ENCODE measurements at places on chromosomes 4 and X. TPM values are rescaled to one million over a fixed set of nuclear protein-coding genes. Genes with fewer than 3 reads are reported as not detected.

Gene BMPR1B
- 7.1 TPM for total RNA-seq

Gene SMARCA1
- total RNA-seq = 58.6 TPM

Gene ESX1
- total RNA-seq = not detected

Gene MAP7D2
- total RNA-seq = under 0.01 TPM

Gene ZNF732
- total RNA-seq = 0.72 TPM

Gene ITIH6
- total RNA-seq = not detected

Gene ERCC6L
- 0.59 TPM for total RNA-seq

Gene NXF2B
- not detected for total RNA-seq

GRCh38 chrX:99421796-99422195, 988.3 kb downstream of the PCDH19 start:
- DNase-seq = no peak

- no peak for DNase-seq
Observed at GRCh38 chr4:182351485-182351884, 108.3 kb downstream of the TENM3 start.

GRCh38 chr4:11342401-11342800, 86.3 kb downstream of the HS3ST1 start:
- no peak for DNase-seq

DNA sequence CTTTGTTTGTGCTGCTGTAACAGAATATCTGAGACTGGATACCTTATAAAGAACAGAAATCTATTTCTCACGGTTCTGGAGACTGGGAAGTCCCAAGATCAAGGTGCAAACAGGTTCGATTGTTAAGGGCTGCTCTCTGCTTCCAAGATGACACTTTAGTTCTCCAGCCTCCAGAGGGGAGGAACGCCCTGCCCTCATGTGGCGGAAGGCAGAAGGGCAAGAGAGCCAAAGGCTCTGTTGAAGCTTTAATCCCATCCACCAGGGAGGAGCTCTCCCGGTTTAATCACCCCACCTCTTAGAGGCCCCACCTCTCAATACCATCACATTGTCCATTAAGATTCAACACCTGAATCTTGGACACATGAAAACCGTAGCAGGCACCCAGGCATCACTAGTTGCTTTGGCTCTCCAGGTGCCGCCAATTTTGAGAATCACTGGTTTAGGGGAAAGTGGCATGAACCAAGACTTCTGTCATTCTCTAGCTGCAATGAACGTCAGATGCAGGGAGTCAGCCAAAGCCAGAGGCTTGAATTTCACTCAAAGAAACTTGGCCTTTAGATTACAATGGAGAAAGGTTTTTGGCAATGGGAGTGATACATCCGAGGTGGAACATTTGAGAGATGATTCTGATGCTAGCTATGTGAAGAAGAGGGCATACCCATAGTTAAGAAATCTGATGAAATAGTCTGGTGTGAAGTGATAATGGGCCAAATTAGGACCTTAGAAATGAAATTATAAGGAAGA, 15.7 kb downstream of the FHL1 start:
- DNase-seq = no peak

- DNase-seq = no peak
Observed at GRCh38 chrX:66074920-66075879, 35.3 kb upstream of the VSIG4 start.

GRCh38 chr4:153428941-153429475, 37.2 kb upstream of the TMEM131L start:
- DNase-seq = peak; percentile 57

DNA sequence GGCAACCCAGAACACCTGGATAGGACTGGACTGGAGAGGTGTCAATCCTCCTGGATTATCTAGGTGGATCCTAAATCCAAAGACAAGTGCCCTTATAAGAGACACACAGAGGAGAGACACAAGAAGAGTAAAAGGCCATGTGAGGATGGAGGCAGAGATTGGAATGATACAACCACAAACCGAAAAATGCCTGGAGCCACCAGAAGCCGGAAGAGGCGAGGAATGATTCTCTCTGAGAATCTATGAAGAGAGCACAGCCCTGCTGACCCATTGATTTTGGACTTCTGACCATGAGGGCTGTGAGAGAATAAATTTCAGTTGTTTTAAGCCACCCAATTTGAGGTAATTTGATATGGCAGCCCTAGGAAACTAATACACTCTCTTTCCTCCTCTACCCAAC, 20.1 kb downstream of the GPC3 start:
- no peak for DNase-seq

- DNase-seq = no peak
Observed at GRCh38 chr4:82381661-82382296, 8.0 kb upstream of the HNRNPD start.

- peak; percentile 64 for DNase-seq
Observed at GRCh38 chr4:8251110-8251883, 18.3 kb upstream of the HTRA3 start.

DNA sequence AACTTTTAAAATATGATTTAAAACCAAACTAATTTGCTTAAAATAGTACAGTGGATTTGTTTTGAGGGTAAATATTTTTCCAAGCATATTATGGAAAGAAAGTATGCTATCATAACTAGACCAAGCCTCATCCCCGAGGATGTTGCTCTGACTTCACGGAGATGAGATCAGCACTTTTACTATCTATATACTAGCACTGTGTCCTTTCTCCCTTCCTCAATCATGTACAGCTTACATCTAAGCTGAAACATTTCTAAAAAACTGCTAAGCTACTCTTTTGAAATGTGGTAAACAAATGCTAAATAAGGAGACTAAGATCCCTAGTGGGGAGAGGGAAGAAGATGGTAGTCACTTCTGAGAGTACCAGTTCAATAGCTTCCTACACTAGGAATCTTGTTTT, 23.8 kb downstream of the AMMECR1 start:
- no peak for DNase-seq

DNA sequence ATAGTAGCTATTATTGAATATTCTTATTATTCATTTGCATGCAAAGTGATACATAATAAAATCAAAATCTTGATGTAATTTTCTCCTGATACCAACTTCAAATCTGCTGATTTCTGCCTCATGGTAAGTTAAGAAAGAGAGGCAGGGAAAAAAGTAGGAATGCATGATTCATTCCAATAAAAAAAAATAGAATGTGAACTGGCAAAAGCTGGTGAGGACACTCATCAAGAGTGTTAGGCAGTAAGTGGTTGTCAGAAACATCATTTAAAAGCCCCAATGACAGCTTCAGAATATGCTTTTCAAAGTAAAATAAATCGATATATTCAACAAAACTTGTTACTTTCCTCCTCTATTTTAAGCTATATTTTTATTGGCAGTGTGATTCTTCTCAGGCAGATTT, 979.1 kb downstream of the TECRL start:
- no peak for DNase-seq

GRCh38 chr4:6529021-6529420, 46.0 kb upstream of the MAN2B2 start:
- DNase-seq = peak; percentile 76

DNA sequence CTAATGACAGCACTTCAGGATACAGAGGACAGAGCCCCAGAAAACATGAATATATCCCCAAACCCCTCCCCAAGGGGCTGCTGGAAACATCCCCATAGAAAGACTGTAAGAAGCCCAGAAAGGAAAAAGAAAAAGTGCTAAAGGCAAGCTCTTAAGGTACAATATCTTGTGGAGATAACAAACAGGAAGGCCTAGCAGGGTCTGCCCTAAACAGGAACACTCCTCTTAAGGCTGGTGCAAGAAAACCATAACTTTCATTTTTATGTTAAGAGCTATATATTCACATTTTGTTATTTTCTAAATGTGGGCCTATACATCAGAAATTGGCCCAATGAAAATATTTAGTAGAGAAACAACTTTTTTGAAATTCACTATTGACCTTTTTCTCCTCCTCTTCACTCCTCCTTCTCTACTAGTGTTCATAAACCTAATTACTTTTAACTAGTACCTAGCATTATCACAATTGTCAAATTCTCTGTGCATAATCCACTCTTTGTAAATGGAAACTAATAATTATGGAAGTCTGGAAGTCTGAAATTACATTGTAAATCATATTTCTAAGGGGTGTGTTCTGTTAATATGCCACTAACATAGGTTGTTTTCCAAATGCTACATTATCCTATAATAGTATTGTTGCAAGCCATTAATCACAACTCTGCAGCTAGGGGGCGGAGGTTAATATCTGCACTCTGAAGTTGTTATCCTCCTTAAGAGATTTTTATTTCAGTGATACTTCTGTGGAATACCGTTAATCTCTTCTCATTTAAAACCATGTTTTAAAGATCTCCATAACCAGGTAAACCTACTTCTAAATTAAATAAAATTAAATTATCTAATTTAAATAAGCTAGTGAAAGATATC, 59.8 kb downstream of the CASK start:
- no peak for DNase-seq

- no peak for DNase-seq
Observed at GRCh38 chrX:118286066-118286762, 59.7 kb upstream of the WDR44 start.

DNA sequence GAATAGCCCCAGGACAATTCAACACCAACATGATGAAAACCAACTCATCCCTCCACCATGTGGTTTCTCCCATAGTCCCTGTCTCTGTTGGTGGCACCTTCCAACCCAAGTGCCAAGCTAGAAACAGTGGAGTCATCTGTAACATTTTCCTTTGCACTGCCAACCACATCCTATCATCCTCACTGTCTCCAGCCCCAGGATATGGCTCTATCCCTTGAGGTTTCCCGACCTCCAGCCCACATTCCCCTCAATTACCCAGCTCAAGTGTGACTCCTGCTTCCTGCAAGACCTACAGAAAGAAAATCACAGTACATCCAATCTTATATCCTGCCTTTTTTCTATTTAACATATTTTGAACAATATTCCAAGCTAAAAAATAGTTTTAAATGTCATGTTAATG, 24.2 kb downstream of the PNMA6F start:
- DNase-seq = no peak

- no peak for DNase-seq
Observed at GRCh38 chrX:41594634-41595033, 94.1 kb upstream of the GPR34 start.

GRCh38 chr4:100016191-100016590, 66.1 kb upstream of the H2AZ1 start:
- DNase-seq = peak; percentile 39

GRCh38 chrX:112967341-112967740, 126.7 kb upstream of the AMOT start:
- DNase-seq = no peak

DNA sequence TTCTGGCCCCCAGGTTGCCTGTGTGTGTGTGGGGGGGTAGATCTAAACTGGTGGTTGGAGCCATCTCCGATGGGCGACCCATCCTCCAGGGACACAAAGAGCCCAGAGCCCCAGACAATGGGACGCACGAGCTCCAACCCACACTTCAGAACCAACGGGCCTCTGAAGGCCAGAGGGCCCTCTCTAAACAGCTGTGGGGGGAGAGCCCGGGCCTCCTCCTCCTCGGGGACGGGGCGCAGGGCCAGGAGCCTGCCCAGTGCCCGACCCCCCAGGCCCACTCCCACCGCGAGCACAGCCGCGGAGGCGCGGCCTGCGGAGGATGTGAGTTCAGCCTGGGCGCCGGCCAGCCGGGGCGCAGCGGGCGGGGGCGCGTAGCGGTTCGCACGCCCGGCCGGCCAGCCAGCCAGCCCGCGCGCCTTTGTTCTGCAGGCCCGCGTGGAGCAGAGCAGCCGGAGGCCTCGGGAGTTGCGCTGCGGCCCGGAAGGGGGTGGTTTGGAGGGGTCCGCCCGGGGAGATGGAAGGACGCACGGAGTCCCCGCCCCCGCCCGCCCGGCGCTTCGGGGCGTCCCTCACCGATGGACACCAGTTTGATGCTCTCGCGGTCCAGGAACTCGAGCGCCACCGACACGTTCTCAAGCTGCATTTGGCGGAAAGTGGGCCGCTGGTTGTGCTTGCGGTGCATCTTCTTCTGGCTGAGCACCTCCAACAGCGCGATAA, 4.0 kb downstream of the FLNA start:
- no peak for DNase-seq

- DNase-seq = no peak
Observed at GRCh38 chr4:52795533-52795932, 44.3 kb upstream of the ERVMER34-1 start.

DNA sequence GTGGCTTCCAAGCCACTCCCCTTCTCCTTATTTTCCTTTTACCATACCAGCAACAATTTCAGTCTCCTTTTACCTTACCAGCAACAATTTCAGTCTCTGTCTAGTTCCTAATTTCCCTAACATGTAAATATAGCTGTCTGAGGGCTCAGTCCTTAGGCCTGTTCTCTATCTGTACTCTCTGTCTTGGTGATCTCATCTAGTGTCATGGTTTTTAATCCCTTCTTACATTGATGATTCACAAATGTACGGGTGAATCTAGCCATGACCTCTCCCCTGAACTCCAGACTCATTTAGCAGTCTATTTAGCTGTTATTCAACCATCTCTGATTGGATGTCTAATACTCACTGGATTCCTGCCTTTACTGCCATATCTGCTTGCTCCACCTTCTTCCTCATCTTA, 7.2 kb downstream of the IL15 start:
- DNase-seq = peak; percentile 45

DNA sequence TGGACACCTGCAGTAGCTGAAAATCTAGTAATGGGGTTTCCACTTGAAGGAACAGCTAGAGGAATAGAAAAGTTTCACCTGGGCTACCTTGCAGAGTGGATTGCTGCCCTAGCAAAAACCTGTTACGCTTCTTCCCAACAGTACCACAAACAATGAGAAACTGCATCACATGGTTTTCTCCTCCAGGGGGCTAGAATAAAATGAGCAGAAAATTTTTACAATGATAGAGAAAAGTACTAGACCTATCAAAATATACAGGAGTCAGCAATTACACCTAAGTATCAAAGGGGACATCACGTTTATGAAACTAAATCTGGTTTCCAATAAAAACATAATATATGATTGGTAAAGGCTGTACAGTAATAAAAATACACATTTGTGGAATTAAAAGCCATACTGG, 423.1 kb upstream of the PITX2 start:
- no peak for DNase-seq

DNA sequence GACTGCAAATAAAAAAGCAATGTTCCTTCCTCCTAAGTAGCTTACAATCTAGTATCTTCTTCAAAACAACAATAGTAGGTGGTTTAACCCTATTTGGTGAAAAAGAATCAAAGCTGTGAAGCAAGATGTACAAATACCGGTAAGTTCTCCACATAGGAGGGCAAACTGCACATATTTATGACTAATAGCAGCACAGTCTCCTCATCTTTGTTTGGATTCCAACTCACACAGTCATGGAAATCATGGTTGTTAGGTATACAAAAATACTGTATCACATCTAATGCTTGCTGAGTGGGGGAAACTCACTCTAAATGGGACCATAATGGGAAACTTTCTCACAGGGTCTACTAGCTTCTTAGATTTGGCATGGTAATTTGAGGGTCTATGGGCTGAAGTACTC, 597.2 kb downstream of the INPP4B start:
- DNase-seq = peak; percentile 64

Measured in osteoblast (primary cell).